Left colon (tissue), 2 donors: ENCODE measurements at places on chromosomes 13 and 19. TPM values are rescaled to one million over a fixed set of nuclear protein-coding genes. Genes with fewer than 3 reads are reported as not detected.

The MRPS12 gene
- 36.3 TPM for total RNA-seq

The TTYH1 gene
- 1.1 TPM for total RNA-seq

The TGDS gene
- 7.8 TPM for total RNA-seq

The KLK12 gene
- 0.73 TPM for total RNA-seq
